CD4-positive, alpha-beta T cell treated with Interleukin-2 at 100 ng/mL for 4 hours (primary cell): ENCODE measurements at places on chromosomes 12 and 14.

DNA sequence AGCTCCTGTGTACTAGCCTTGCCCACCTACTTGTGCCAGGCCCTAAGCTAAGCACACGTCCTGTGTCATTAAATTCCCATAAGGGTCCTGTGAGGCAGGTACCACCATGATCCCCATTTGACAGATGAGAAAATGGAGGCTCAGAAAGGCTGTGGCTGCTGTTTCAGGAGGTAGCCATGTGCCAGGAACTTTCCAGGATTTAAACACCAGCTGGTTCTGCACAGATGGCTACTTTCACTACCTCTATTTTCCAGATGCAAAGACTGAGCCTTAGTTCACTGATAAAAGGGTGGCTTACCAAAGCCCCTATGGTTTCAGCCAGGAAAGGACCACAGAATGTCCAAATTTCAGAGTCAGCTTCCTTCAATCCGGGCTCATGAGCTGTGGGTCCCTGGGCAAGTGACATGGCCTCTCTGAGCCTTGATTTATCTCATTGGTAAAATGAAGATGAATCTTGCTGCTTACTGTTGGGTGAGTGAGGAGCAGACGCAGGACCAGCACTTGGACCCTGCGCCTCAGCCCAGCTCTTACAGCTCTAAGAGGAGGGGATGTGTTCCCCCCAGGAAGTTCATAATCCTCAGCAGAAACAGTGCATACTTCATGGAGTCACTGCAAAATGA is 23.5 kb downstream of the CMKLR1 start:
- no peak for DNase-seq

DNA sequence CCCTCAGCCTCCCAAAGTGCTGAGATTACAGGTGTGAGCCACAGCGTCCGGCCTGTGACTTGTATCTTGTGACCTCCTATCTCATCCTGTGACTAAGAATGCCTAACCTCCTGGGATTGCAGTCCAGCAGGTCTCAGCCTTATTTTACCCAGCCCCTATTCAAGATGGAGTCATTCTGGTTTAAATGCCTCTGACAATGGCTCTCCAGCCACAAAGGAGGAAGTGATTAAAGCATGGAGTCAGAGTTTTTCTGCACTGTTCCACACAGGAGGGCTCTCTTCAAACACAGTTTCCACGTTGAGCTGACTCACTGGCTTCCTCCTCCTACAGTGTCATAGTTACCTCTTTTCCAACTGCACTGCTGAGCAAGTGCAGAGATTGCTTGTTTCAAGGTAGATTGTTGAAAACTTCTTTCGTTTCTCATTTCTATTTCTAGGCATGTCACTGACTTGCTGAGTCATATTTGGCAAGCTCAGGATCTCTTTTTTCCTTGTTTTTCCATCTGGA is 383.8 kb downstream of the PCNX1 start:
- peak; percentile 30 for DNase-seq

GRCh38 chr12:110907583-110907982 is 12.8 kb downstream of the MYL2 start:
- no peak for DNase-seq

DNA sequence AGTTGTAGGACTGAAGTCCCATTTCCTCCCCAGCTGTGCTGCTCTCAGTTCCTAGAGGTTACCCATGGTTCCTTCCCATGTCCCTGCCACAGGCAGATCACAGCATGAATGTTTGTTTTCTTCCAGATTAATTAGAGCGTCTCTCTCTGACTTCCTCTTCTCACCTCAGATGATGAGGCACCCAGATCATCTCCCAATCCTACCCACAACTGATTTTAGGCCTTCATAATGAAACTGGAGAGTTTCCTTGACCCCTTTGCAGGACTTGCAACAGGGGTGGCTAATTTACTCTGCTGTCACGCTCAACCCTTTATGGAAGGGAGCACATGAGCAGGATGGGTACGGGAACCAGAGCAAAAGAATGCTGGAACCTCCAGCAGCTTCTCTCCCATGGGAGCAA is 32.1 kb upstream of the TXNRD1 start:
- DNase-seq = no peak

DNA sequence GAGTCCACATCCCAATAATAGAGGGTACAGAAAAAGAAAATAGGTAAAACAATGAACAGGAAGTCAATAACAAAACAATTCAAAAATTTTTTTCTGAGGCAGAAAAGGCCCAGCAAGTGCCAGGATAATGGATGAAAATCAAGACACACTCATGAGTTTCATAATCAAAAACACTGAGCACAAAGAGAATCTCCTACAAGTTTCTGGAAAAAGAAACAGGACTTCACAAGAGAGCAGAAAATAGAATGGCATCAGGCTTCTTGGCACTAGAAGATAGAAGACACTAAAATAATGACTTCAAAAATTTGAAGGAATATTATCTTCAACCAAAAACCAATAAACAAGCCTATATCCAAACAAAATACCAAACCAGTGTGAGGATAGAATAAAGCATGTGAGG is 36.8 kb downstream of the DMAC2L start:
- no peak for DNase-seq

DNA sequence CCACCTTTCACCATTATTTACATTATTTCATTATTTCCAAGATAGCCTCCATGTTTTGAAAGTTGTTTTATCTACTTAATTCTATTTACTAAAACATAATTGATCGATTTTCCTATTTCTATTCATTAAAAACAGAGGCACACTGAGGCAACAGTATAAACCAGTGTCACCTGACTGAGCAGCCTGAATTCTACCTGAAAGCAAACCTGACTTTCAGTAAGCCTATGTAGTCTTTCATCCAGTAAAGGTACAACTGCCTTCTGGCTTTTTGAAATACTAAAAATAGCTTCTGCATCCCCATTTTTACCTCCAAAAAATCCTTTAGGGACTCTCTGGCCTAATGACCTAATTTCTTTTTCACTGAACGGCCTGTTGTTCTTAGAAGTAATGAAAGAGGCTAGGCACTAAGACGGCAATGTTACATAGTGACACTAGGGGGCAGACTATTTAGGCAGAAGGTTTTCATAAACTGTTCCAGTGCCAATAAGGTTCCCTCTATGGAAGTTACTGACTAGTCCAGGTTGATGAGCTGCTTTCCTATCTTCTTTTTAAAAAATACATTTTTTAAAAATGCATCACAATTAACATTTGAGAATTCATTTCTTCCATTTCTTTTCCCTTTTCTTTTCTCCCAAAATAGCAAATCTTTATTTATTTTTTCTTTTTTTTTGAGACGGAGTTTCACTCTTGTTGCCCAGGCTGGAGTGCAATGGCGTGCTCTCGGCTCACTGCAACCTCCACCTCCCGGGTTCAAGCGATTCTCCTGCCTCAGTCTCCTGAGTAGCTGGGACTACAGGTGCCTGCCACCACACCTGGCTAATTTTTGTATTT is 17.5 kb downstream of the ANAPC5 start:
- DNase-seq = peak; percentile 72

DNA sequence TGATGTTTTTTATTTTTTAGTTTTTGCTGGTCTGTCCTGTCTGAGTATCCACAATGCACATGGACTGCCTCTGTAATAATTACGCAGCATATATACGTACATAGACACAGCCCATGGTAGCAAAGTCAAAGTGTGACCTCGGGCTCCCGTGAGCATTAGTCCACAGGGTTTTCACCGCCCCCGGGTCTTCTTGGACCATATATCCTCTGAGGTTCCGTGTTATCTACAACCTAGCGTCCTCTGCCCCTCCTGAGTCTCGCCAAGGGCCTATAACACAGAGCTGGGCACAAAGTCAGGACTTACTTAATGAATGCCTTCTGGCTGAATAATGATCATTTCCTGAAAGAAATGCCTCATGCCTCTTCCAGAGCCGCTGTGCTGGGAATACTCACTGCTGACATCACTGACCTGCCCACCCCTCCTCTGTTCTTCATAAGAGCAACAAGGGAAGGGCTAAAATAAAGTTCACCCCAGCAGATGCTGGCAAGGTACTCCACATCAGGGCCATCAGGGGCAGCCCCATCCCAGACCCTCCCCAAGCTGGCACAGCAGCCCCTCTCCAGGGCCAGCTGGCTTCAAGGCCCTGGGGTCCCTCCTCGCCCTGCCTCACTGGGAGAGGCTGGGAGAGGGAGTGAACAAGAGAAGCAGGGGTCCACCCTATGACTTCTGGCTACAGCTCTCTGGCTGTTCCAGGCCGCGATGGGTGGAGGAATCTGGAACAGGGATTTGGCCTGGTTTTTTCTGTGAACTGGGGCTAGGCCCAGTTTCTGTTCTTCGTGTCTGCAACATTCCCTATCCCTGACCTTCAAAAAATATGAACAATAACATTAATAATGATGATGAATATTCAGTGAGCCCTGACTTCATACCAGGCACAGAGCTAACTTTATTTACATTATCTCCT is 7.9 kb downstream of the HDAC7 start:
- no peak for DNase-seq

- DNase-seq = no peak
Observed at GRCh38 chr12:64124511-64125197, 97.4 kb downstream of the KICS2 start.

DNA sequence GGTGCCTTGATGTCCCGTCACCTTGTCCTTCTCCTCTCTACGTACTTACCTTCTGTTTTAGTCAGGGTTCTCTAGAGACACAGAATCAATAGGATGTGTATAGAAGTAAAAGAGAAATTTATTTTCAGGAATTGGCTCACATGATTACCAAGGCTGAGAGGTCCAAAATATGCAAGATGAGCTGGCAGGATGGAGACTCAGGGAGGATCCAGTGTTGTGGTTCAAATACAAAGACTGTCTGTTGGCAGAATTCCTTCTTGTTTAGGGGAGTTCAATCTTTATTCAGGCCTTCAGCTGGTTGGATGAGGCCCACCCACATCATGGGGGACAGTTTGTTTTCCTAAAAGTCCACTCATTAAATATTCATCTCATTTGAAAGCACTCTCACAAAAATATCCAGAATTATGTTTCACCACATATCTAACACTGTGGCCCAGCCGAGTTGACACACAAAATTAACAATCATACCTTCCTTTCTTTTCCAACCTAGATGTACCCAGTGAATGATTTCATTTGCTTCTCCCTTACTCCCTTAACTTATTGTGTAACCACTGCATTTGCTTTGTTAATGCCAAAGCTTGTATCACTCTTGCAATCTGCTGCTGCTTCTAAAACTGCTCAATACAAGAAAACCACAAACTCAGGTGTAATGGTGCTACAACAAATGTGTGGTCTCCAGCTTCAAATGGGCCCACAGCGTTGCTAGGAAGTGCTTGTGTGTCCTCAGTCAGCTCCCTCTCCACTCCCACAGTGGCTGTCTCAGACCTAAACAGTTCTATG is 195.4 kb upstream of the ARHGAP5 start:
- DNase-seq = no peak

DNA sequence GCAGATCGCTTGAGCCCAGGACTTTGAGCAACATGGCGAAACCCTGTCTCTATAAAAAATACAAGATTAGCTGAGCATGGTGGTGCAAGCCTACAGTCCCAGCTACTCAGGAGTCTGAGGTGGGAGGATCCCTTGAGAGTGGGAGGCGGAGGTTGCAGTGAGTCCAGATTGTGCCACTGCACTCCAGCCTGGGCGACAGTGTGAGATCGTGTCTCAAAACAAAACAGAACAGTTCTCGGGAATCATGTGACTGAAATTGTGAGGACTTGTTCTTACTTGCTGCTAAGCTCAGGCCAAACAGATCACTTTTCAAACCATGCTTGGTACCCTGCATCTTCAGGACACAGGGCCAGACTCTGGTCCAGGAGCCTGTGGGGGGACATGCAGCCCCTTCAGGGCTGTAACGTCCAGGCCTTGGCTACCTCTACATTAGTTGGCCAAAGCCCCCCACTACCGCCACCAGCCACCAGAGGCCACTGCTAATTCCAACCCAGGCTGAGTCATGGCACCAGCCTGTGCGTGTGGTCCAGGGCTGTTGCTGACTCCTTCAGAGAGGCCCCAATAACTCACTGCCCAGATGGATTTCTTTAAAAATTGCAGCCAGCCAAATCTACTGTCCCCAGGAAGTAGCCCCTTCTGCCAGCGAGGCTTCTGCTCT is 33.4 kb upstream of the SYNDIG1L start:
- DNase-seq = peak; percentile 21

DNA sequence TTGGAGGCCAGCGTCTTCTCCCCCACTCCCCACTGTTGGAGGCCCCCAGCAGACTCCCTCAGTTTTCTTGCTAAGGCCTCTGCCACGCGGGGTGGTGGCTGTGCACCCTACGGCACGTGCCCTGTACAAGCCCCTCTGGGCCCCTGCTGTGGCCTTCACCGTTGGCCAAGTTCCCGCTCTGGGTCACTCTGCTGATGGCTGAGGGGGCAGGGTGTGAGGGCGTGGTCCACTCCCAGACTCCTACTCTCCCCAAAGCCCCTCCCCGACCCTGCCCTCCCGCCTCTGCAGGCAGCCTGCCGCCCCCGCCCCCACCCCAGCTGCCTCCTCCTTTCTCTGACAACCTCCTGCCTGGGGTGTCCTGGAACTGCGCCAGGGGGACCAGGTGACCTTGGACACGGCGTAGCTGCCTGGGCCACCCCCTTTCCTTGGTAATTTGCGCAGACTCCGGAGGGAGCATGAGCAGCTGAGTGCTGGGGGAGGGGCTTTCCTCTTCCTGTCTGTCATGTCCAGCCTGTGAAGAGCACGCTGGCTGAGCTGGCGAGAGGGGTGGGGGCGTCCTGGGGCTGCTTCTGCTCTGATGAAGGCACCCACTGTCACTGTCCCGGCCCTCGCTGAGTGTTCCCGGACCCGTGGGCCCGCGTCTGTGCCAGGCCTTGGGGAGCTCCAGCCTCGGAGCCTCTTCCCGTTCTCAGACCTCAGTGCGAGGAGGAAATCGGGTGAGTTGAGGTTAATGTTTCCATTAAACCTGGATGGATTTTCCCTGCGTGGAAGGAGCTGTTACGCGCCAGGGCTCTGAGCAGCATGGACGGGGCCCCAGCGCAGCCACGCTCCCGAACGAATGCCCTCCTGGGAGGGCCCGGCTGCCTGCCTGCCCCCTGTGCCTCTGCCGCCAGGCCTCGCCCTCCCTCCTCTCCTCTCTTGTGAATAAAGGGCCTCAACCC is 85.0 kb downstream of the KIF26A start:
- no peak for DNase-seq

- no peak for DNase-seq
Observed at GRCh38 chr12:10167599-10167998, 4.3 kb downstream of the OLR1 start.

- DNase-seq = no peak
Observed at GRCh38 chr12:55499810-55500252, 7.7 kb downstream of the OR6C68 start.

DNA sequence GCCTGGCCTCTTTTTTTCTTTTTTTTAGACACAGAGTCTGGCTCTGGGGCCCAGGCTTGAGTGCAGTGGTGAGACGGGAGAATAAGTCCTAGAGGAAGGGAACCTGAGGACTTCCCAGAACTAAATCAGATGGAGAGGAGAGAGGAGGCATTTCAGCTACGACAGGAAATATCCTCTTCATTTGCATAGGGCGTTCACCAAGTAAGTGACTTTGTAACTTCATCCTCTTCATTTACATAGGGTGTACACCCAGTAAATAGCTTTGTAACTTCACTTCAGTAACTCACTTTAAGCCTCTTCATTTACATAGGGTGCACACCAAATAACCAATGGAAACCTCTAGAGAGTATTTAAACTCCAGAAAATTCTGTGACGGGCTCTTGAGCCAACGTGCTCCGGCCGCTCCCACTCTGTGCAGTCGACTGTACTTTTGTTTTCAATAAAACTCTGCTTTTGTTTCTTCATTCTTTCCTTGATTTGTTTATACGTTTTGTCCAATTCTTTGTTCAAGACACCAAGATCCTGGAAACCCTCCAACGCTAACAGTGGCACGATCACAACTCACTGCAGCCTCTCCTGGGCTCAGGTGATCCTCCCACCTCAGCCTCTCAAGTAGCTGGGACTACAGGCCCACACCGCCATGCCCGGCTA is 21.4 kb upstream of the ANKRD9 start:
- DNase-seq = no peak
